ENCODE measurements at places on chromosomes 11 and 22.
A peak's percentile ranks its signal among the peaks of the same experiment; 100 is the strongest.

DNA sequence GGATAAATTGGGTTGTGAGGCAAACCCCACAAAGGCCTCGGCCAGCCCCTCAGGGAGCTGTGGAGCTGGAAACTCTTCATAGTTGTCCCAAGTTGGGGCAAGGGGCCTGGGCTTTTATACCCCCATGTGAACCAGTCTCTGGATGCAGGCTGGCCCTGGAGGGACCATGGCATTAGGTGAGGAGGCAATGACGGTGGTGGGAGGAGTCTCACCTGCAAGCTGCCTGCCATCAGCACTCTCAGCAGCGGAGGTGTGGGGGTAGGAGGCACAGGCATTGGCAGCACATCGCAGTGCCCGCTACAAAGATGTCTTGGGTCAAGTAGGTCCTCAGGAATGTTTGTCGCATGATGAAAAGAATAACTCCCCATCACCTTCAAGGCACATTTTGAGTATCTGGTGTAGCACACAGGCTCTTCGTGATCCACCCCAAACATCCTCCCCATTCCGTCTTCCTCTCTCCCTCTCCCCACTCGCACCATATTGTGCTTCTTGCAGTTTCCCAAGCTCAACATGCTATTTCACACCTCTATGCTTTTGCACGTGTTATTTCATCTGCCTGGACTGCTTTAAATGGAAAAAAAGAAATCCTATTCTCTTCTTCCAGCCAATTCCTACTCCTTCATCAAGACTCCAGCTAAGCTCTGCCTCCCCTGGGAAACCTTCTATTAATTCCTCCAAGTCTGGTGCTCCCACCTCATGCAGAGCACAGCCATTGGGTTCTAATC lies 18.1 kb upstream of the TSKU start:
- no peak for DNase-seq

DNA sequence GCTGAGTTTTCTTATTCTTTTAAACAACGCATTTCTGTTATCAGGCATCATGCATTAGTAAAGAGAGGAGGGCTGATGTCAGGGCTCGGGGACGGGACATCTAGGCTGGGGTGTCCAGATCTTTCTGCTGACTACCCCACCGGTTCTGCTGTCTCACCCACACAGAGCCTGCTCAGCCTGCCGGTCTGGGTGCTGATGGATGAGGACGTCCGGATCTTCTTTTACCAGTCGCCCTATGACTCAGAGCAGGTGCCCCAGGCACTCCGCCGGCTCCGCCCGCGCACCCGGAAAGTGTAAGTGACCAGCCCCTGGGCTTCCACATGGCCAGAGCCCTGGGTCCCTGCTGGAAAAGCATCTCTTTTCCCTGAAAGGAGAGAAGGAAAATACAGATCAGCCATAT lies 9.4 kb downstream of the NCF4 start:
- DNase-seq, result no peak

DNA sequence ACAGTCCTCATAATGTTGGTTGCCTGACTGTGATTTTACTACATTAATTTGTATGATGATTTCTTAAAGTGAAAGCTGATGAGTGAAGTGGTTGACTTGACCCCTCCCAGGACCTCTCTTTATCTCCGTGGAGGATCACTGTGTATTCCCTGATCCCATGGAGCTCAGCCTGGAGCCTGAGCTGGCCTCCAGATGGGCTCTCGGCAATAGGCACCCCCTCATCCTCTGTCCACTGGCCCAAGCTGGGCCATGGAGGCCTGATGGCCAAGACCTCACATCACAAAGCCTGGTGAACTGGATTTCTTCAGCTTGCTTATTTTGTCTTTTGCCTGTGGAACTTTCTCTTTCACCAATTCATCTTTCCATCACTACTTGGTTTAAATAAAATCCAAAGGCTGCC lies 75.2 kb downstream of the WNT11 start:
- no peak for DNase-seq

DNA sequence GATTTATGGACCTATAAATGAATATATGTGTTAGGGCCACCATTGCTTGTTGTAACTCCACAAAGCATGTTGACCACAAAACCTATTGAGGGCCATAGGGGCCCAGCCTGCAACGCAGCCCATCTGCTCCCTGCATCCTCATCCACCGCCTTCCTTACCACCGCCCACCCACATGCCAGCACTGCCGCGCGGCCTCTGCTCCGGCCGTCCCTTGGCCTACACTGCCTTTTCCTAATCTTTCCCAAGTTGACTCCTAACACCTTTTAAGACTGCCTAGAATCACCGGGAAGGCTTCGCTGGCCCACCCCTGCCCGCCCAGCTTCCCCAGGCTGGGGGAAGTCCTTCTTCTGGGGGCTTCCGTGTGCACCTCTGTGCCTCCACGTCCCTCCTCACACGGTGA lies 55.0 kb downstream of the SNX19 start:
- DNase-seq, result no peak

GRCh38 chr22:39133871-39134270 lies 18.6 kb downstream of the CBX7 start:
- no peak for DNase-seq

GRCh38 chr22:19720999-19721329 lies 2.4 kb upstream of the GP1BB start:
- no peak for DNase-seq

- DNase-seq, result no peak
Measured at GRCh38 chr11:61309739-61310138, 14.6 kb upstream of the VWCE start.

GRCh38 chr11:90818196-90818745 lies 595.4 kb upstream of the CHORDC1 start:
- DNase-seq, result no peak

DNA sequence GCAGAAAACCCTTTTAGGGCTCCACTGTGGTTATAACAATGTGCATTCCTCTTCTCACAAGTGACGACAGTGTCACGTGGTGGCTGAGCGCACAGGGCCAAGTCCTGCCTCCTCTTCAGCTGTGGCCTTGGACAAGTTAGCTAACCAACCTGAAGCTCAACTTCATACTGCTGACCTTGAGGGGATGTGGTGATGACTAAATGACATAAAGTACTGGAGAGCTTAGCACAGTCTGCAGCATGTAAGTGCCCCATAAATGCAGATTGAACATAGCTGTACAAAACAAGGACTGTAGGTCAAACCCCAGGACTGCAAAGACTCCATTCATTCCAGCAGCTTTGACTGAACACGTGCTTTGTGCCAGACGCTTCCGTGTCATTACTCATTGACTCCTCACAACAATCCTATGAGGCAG lies 20.1 kb upstream of the MRGPRX2 start:
- DNase-seq, result no peak

DNA sequence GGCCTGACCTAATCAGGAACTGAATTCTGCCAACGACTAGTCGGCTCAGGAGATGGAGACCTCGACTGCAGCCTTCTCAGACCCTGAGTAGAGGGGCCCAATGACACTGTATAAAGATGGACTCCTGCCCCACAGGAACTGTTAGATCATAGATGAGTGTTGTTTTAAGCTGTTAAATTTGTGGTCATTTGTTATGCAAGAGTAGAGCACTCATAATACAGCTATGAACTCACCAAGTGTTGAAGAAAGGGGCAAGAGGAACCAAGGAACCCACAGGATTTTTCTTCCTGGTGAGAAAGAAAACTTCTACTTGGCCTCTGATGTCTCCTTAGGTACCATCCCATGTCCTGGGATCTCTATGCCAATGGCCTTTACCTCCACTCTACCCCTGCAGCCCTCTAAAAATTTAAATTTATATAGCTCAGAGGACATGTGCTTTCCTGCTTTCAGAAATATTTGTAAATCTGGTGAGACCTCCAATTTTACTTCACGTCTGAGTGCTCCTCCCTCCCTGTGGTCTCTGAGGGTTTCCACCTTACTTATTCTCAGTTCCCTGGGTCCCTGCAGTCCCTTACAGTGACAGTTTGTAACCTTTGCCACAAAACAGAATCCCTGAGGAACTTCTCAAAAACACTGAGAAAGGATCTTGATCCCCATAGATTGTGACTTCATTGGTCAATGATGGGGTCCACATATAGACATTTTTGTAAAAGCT lies 256.3 kb upstream of the ARHGAP20 start:
- DNase-seq, result no peak

GRCh38 chr22:45612451-45612901 lies 59.2 kb upstream of the ATXN10 start:
- no peak for DNase-seq

DNA sequence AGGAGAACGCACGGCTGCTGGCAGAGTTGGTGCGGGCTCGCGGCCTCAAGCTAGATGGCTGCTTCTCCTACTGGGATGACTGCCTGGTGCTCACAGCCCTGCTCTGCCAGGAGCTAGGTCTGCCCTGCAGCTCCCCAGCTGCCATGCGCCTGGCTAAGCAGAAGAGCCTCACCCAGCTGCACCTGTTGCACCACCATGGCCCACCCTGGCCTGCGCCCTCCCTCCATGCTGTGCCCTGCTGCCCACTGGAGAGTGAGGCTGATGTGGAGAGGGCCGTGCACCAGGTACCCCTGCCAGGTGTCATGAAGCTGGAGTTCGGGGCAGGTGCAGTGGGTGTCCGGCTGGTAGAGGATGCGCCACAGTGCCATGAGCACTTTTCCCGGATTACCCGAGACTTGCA lies 4.8 kb upstream of the RPS6KB2 start:
- no peak for DNase-seq

DNA sequence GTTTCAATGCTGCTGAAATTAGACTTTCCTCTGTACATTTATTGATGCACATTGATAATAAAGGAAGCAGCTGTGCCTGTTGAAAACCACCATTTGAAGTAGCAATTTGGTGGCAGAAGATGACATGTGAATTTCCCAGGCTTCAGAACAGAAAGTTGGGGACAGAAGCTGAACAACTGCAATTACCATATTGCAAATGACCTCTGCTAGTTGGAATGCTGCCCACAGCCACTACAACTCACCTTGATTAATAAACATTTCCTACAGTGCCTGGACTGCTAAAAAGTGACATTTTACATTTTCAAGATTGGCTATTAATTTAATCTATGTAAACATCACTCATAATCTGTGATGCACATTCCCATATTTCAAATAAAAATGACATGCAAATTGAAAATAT lies 208.6 kb downstream of the LUZP2 start:
- no peak for DNase-seq

- DNase-seq, result peak; percentile 85
Measured at GRCh38 chr11:108732395-108732794, 67.5 kb downstream of the DDX10 start.

DNA sequence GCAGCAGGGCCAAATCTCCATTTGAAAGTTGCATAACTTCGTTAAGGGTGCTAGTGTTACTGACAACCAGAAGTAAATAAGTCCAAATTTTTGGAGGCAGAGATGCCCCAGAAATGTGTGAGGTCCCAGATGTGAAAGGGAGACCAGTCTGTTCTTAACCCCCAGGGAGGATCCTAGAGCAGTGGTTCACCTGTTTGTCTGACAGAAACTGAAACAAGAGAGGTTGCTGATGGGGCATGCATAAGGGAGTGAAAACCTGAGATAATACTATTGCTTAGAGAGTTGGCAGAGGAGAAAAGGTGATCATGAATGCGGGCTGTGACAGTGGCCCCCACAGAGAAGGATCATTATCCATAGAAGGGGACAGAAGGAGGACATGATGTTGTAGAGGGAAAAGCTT lies 3.8 kb downstream of the CBLIF start:
- no peak for DNase-seq

GRCh38 chr11:65224930-65225278 lies 36.9 kb upstream of the POLA2 start:
- no peak for DNase-seq
